Gastroesophageal sphincter (tissue), 4 donors: ENCODE measurements at places on chromosomes 2 and 18. TPM values are rescaled to one million over a fixed set of nuclear protein-coding genes. Genes with fewer than 3 reads are reported as not detected.

UGT1A8 gene
- not detected for total RNA-seq

ACADL gene
- total RNA-seq, result 1.1 TPM

ESPNL gene
- 3.4 TPM for total RNA-seq

DOK6 gene
- total RNA-seq, result 2.6 TPM

CTLA4 gene
- 0.81 TPM for total RNA-seq

MARCO gene
- 8.1 TPM for total RNA-seq

CTAGE1 gene
- total RNA-seq, result not detected

CFAP210 gene
- total RNA-seq, result not detected

GRHL1 gene
- total RNA-seq, result 2.7 TPM

GPAT2 gene
- total RNA-seq, result 3.4 TPM

CCDC141 gene
- 1.6 TPM for total RNA-seq

DNA sequence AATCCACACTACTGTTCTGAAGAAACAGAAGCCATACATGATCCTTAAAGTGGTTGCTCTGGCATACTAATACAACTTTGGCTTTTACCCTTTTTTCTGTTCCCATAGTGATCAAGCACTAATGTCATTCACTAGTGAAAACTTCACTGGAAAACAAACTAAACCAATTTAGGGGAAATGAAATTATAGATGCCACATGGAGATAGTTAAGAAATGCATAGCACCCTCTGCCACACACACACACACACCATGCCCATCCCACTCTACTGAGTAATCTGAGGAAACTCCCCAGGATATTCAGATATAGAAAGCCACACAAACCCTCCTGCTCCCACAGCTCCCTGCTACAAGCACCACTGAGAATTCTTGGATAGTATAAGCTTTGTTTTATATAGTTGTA is 39.1 kb downstream of the SLC3A1 start:
- no peak for ATAC-seq

- ATAC-seq, result no peak
Measured at GRCh38 chr2:160353166-160353565, 140.4 kb downstream of the RBMS1 start.

- ATAC-seq, result no peak
Measured at GRCh38 chr18:53458944-53459580, 765.4 kb downstream of the MBD2 start.

- ATAC-seq, result no peak
Measured at GRCh38 chr18:51767293-51767692, 569.8 kb upstream of the MEX3C start.

- no peak for ATAC-seq
Measured at GRCh38 chr18:49279487-49279886, 181.0 kb downstream of the DYM start.

- ATAC-seq, result no peak
Measured at GRCh38 chr2:141329964-141330363, 800.9 kb downstream of the LRP1B start.

- ATAC-seq, result no peak
Measured at GRCh38 chr2:100301881-100302584, 20.3 kb downstream of the LONRF2 start.

DNA sequence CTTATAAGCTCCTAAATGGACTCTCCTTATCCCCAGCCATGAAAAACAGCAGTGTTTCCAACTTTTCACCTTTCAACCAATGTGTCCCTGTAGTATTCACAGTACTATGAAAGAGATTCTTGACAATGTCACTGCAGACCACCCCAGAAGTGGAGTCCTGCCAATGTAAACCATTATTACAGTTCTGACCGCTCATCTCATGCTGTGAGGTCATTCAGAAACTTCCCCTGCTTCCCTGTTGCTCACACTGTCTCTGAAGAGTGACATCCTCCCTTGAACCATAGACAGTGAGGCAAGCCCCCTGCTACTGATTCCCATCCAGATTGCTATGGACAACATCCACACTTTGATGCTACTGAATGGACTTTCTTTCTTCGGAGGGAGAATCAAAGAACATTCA is 1523.7 kb upstream of the ACVR2A start:
- ATAC-seq, result no peak

GRCh38 chr2:114032705-114033104 is 142.8 kb downstream of the ACTR3 start:
- ATAC-seq, result no peak

DNA sequence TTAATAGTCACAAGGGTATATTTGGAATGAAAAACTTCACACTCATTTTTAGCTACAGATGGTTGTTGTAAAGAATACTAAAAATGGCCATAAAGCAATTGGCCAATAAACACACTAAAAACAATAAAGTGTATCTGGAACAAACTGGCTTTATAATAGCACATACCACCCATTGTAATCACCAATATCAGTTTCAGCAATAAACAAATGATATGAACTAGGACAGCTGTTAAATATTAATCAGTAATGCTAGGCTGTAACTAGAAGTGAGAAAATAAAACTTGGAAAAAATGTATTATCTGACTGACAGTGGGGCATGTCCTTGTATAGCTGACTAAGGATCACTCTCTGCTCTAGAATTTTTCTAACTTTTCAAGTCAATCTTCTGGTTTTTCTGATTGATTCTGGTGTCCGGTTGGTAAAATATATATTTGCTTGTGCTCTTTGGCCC is 312.5 kb downstream of the RND3 start:
- no peak for ATAC-seq

- ATAC-seq, result no peak
Measured at GRCh38 chr2:8633186-8633734, 48.6 kb upstream of the ID2 start.
